ENCODE measurements at places on chromosomes 3 and 15. TPM values are rescaled to one million over a fixed set of nuclear protein-coding genes. Genes with fewer than 3 reads are reported as not detected.
A peak's percentile ranks its signal among the peaks of the same experiment; 100 is the strongest.

DNA sequence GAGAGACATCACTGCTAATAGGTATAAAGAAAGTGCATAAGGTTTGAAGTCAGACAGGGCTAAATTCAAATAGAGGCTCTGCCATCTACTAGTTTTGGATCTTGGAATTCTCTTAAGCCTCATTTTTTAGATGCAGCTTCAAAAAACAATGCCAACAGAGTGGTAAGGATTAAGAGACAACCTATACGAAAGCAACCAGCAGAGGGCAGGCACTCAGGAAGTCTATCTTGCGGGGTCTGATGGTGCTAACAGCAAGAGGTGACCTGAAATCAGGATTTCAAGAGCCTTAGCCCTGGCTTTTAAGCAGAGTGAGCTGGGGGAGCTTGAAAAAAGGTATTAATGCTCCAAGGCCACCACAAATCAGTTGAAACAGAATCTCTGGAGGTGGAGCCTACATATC, 40.7 kb downstream of the LDHAL6B start:
- peak; percentile 49 for DNase-seq

Gene CAPN3
- total RNA-seq, result 0.21 TPM

GRCh38 chr3:16932877-16933276, 48.1 kb downstream of the PLCL2 start:
- DNase-seq, result no peak

- DNase-seq, result no peak
These were observed 213.2 kb upstream of the MRPL3 start for GRCh38 chr3:131716007-131716406.

Gene KIF7
- 7.5 TPM for total RNA-seq

Gene ALDH1A2
- total RNA-seq, result 4.0 TPM

GRCh38 chr15:70271422-70272088, 173.8 kb upstream of the TLE3 start:
- DNase-seq, result peak; percentile 87

DNA sequence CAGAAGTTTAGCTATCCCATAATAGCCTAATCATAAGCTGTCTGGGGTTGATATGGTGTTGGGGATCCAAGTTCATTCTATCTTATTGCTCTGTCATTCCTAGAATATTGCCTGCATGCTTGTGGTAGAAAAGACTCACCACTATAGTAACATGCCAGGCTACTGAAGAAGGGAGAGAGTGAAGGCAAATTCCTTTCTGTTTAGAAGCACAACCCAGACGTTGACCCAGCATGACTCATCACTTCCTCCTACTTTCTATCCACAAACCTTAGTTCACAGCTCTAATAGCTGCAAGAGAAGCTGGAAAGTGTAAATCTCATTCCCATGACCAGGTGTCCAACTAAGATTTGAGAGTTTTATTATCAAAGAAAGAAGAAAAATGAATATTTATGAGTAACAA, 57.8 kb upstream of the NMD3 start:
- DNase-seq, result no peak

Gene IL5RA
- not detected for total RNA-seq

Gene P2RY1
- 3.5 TPM for total RNA-seq

- DNase-seq, result no peak
These were observed 41.4 kb downstream of the FSIP1 start for GRCh38 chr15:39741258-39741657.

DNA sequence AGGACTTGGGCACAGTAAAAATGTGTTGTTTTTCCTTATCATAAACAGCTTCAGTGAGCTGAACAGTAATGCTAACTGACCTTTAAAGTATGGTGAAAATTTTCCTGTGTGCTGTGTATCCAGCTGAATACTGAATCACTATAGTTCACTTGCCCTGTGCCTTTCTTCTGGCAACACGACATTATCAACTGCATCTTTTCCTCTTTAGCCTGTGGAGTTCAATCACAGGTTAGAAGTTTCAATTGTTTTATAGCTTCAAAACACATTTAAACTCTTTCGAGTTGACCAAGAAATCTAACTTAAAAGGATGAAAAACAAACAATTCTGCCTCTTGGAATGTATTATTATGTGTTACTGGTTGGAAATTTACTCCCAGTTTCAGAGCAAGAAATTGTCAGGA, 1120.7 kb upstream of the ALCAM start:
- no peak for DNase-seq

GRCh38 chr15:81074773-81075172, 59.3 kb upstream of the CFAP161 start:
- DNase-seq, result no peak

Gene UACA
- 152 TPM for total RNA-seq

DNA sequence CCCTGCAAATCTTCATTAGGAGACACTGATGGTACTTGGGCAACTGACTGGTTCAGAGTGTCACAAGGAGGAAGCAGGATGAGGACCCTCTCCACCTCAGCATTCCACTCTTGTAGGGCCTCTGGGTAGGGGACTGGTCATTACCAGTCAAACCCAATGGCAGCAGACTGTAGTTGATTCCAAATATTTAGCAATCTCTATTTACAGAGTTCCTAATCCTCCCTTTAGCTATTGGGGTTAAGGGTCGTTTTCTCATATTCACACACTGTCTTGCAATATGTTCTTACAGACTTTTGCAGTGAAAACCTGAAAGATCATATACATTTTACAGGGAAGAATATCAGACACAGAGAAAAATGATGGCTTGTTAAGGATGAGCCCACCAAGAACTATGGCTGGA, 397.7 kb downstream of the GAP43 start:
- DNase-seq, result no peak

- peak; percentile 79 for DNase-seq
These were observed at the start of gene P3H2 for GRCh38 chr3:190120269-190121060. P3H2 (minus strand) TSS chr3:190120897; CDS start chr3:190120731, 166 bp downstream.

DNA sequence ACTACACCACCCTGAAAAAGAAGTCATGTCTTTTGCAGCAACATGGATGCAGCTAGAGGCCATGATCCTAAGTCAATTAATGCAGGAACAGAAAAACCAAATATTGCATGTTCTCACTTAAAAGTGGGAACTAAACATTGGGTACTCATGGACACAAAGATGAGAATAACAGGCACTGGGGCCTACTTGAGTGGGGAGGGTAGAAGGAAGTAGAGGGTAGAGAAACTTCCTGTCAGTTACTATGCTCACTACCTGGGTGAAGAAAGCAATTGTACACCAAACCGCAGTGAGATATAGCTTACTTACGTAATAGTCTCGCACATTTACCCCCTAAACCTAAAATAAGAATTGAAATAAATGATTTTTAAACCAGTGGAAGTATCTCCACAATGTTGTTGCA, 480.5 kb upstream of the ARRDC4 start:
- DNase-seq, result no peak

DNA sequence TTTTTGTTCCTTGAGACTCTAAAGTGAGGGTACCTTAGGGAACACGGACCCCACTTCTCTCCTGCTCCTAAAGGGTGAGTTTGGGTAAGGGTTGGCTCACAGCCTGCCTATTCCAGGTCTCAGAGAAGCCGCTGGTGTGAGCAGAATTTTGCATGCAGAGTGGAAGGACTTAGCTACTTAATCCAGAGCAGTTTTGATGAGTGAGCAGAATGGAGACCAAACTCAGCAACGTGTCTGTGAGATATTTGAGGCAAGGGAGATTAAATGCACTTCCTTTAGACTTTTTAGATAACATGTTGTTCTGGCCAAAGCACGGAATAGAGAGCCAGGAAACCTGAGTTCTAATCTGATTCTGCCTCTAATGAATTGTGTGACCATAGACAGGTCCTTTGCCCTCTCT, 5.1 kb downstream of the SLC24A1 start:
- DNase-seq, result no peak

GRCh38 chr15:52148403-52148802, 35.8 kb upstream of the BCL2L10 start:
- no peak for DNase-seq

DNA sequence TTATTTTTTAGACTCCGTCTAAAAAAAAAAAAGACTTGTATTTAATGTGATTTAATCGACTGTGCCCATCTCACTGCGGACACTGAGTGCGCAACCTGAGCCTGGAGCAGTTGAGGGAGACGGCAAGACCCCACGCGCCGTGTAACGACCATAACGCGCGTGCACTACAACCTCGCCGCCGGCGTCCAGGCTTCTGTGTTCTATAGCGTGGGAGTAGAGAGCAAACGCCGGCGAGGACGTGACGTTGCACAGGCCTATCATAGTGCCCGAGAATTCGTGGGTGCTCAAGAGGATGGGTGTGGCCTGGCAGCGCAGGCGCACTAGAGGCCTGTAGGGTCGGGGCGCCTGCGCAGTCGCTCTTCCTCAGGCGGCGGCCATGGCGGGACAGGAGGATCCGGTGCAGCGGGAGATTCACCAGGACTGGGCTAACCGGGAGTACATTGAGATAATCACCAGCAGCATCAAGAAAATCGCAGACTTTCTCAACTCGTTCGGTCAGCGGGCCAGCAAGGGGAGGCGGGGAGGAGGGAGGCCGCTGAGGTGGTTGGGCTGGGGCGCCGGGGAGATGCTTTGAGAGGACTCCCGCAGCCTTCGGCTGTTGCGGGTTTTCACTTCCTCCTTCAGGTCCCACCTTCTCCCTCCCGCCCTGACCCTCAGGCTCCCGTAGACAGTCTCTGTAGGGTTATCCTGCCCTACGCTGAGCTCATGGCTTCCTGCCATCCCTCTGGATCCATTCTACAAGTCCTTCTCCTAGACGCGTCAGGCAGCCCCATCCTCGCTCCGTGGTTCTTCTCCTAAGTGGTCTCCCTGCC, at the start of gene BRK1:
TSS of gene BRK1 (plus strand) at position 350 of the 812 bp plus-strand sequence. CDS start at position 377, 27 bp downstream.
- DNase-seq, result peak; percentile 87

DNA sequence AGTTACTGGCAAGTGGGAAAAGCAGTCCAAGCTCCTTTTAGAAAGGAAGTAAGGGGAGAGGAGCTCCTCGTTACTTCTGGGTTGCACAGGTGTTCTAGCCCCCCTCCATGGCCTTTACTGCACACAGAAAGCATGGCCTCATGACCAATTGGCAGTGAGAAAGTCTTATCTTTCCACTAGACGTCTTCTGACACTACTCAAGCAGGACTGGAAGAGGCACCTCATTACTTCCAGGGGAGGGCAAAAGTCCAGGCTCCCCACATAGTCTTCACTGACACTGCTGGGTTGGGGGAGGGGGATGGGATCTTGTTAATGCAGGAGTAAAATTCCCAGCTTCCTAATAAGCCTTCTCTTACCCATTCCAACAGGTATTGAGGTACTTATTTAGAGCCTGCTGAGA, 27.6 kb upstream of the TM2D3 start:
- DNase-seq, result no peak

DNA sequence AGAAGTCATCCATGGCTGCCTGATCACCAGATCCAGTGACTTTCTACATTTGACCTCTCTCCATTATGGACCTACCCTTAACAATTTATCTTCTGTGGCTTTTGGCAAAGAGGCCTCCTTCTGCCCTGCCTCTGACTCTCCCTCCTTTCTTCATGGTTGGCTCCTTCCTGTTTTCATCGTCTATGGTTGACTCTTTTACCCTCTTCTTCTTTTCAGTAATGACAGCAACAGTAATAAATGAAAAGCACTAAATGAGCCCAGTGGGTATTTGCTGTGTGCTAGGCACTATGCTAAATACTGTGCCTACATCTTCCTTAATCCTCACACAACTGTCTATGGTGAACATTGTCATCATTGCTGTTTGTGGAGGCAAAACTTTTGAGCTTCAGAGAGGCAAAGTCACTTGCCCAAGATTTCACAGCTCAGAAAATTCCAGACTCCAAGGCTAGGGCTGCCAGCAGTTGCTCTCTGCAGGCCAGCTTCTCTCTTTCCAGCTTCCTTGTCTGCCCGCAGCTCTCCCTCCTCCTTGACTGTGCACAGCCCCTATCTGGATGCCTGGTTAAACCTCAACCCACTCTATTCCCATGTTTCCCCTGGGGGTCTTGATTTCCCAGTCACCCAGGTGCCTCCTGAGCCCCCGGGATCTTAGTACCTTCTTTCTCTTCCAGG, 24.6 kb downstream of the ITPR1 start:
- DNase-seq, result no peak

Gene C3orf22
- not detected for total RNA-seq

Gene GP9
- total RNA-seq, result not detected

Gene GCSAM
- not detected for total RNA-seq

GRCh38 chr15:77085297-77085696, 14.4 kb upstream of the TSPAN3 start:
- no peak for DNase-seq

GRCh38 chr3:50100956-50101845, 12.5 kb downstream of the RBM5 start:
- no peak for DNase-seq

GRCh38 chr3:98259707-98260106, 4.3 kb upstream of the OR5H6 start:
- DNase-seq, result no peak
